ENCODE measurements at places on chromosomes 6 and 20.
A peak's percentile ranks its signal among the peaks of the same experiment; 100 is the strongest.

GRCh38 chr6:33830635-33831240 lies 26.9 kb upstream of the MLN start:
- no peak for DNase-seq

- DNase-seq = peak; percentile 20
Observed at GRCh38 chr6:4055420-4056041, 23.4 kb downstream of the FAM217A start.

- peak; percentile 54 for DNase-seq
Observed at GRCh38 chr6:26029857-26030653, 57.2 kb upstream of the HFE start.

- no peak for DNase-seq
Observed at GRCh38 chr6:19465760-19466159, 371.4 kb upstream of the ID4 start.

GRCh38 chr6:81382852-81383251 lies 369.6 kb downstream of the TENT5A start:
- DNase-seq = no peak

DNA sequence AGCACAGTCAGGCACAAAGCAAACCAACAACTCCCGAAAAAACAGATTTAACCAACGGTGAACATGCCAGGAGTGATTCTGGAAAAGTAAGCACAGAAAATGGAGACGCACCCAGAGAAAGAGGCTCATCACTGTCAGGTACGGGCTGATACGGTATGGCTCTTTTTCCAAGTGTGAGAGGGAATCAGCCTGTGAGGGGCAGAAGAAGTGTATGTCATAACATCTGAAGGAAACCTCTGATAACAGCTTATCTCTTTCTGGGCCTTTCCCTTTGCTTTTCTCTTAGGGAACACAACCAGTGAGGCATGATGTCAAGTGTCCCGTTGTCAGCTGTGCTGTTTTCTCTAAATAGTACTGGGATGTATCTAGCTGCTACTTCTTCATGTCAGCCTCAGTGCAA lies 32.1 kb downstream of the ARFGEF2 start:
- DNase-seq = no peak
